Right renal cortex interstitium (tissue), 3 donors: ENCODE measurements at places on chromosomes 1 and 21.

- DNase-seq: no peak
Observed at GRCh38 chr1:89671775-89672488, 39.0 kb downstream of the LRRC8C start.

DNA sequence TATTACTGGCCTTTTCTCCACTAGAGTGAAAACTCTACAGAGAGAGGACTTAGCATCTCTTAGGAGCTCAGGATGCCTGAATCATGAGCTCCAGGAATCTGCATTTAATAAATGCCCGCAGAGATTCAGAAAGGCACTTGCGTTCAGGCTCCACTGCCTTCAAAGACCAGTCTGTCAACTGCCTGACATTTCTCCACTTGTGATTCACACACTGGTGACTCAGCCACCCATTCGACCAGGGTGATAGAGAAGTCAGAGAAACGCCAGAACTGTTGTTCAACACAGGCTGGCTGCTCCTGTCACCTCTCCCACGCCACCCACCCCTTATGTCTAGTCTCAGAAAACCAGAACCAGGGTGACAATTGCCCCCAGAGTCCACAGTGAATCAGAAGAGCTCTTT, 26.9 kb upstream of the LBR start:
- no peak for DNase-seq

DNA sequence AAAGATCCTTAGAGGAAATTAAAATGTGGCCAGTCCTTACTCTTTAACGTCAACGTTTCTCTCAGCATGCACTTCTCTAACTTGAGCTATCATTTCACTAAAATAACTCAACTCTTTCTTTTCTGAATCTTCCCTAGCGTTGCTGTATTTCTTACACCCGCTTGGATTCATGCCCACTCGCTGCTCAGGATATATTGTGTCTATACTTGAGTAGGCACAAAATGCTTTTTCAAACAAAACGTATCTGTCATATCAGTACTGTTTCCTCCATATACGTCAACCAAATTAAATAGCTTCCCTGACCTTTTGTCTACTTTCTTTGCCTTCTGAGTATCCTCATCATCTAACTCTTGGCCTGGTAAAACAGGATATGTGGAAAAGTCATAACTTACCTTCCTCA, 549.7 kb downstream of the SMYD3 start:
- DNase-seq: no peak

GRCh38 chr1:3505161-3505560, 50.7 kb downstream of the ARHGEF16 start:
- no peak for DNase-seq
